ENCODE measurements at places on chromosomes 1 and 21. TPM values are rescaled to one million over a fixed set of nuclear protein-coding genes. Genes with fewer than 3 reads are reported as not detected.
A peak's percentile ranks its signal among the peaks of the same experiment; 100 is the strongest.

Gene TTC22
- total RNA-seq, result 0.63 TPM

Gene KRTAP11-1
- not detected for total RNA-seq

Gene NBPF26
- total RNA-seq, result 7.2 TPM

Gene TMPRSS3
- 0.25 TPM for total RNA-seq

GRCh38 chr1:218765753-218766152, 407.9 kb upstream of the LYPLAL1 start:
- no peaks in the 10 kb centered on the region for H3K27me3 ChIP-seq
- no peaks in the 10 kb centered on the region for H3K36me3 ChIP-seq
- no peak overlapping the region for H3K4me3 ChIP-seq
- no peak for DNase-seq
- no peak overlapping the region for H3K27ac ChIP-seq

GRCh38 chr1:152873495-152873894, 4.6 kb upstream of the SMCP start:
- DNase-seq, result no peak
- no peaks in the 10 kb centered on the region for H3K4me1 ChIP-seq
- no peaks in the 10 kb centered on the region for H3K36me3 ChIP-seq
- H3K4me3 ChIP-seq, result no peak overlapping the region

DNA sequence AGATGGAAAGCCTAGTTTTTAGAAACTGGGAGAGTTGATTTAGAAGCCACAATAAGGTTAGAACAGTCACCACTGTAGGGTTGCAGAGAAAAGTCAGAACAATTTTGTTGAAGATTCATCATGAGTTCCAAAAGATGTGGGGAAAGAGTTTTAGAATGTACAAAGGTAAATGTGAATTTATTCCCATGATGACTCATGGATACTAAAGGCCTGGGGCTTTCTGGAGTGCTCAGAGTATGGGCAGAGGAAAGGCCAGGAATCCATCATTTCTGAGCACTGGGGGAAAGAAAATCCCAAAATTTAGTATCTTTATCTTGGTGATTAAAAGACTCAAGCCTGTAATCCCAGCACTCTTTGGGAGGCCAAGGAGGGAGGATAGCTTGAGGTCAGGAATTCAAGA, 17.8 kb downstream of the YBX1 start:
- no peak overlapping the region for H3K4me3 ChIP-seq
- H3K4me1 ChIP-seq, result no peaks in the 10 kb centered on the region

DNA sequence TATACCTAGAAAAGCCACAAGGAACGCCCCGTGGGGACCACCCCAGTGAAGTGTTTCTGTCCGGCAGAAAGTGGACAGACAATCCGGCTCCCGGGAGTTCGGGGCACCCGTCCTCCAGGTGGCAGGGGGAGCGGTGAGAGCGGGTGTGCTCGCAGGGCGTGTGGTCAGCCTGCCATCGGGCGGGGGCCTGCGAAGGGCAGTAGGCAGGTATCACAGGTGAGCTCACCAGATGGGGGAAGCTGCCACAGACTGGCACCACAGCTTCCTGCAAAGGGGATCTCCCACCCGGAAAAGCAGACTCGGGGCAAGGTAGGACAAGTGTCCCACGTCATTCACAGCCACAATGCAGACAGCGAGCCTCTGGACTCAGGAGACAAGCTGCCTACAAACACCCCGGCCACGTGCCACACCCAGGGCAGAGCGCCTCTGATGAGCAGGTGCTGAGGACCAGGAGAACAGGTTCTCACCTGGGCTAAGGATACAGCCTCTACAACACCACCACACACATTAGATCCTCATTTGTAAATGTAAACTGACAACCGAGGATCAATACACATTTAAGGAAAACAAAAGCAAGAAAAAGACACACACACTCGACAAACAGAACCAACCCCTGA, 36.4 kb downstream of the VPS26C start:
- no peaks in the 10 kb centered on the region for H3K4me1 ChIP-seq
- no peaks in the 10 kb centered on the region for H3K27me3 ChIP-seq
- H3K4me3 ChIP-seq, result no peak overlapping the region
- peaks cover 67% of the 10 kb centered on the region for H3K36me3 ChIP-seq

DNA sequence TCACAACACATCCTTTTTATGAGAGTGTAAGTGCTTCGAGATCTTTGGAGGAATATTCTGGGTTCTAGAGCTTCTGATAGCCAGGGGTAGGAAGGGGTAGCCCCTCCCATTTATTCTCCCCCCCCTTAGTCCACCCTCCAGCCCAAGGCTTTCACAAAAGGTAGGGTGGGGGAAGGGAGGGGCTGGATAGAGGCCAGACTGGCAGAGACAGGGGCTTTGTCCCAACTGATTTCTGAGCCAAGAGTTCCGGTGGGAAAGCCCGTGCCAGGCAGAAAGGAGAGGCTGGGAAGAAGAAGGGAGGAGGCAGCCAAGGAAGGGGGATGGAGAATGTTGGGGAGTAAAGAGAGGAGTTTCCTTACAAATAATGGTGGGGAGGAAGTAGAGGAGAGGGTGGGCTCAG, 3.1 kb downstream of the BCAN start:
- no peak overlapping the region for H3K27ac ChIP-seq
- H3K27me3 ChIP-seq, result peaks cover 98% of the 10 kb centered on the region
- DNase-seq, result no peak
- no peaks in the 10 kb centered on the region for H3K36me3 ChIP-seq
- peaks cover 29% of the 10 kb centered on the region for H3K4me1 ChIP-seq

GRCh38 chr1:221869779-221870178, 127.9 kb upstream of the DUSP10 start:
- H3K36me3 ChIP-seq, result no peaks in the 10 kb centered on the region
- H3K27me3 ChIP-seq, result no peaks in the 10 kb centered on the region
- H3K27ac ChIP-seq, result no peak overlapping the region
- H3K4me3 ChIP-seq, result no peak overlapping the region

DNA sequence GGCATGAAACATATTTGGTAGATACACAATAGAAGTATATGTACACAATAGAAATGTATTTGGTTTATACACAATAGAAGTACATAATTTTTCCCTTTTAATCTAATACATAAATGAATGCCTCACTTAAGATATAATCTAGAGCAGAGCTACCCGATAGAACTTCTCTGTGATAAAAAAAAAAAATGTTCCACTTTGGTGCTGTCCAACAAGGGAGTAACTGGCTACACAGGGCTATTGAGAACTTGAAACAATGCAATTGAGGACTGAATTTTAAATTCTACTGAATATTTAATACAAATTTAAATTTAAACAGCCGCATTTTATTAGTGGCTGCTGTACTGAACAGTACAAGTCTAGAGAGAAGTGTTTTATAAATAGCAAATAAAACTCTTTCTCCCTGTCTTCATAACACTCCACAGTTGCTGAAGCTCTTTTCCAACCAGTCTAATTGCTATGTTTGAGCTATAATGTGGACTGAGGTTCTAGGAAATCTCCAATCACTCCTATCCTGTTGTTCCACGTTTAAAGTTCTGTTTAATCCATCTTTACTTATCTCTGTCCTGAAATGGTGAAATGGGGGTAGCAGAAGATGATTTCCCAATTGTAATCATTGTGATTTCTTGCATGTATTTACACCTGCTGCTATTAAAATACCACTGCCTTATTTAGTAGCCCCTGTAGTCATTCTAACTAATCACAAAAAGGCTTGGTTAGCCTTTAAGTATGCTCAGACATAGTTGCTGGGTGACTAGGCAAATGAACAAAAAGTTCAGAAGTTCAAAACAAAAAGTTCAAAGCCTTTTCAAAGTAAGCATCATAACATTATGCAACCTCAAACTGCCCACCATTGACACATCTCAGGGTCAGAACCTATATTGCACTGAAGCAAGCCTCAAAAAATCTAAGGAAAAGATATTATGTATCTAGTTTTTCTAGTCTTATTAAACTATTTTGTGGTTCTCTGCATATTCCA, 192.3 kb upstream of the C1orf87 start:
- no peaks in the 10 kb centered on the region for H3K36me3 ChIP-seq
- H3K27ac ChIP-seq, result no peak overlapping the region
- H3K4me3 ChIP-seq, result no peak overlapping the region
- H3K4me1 ChIP-seq, result no peaks in the 10 kb centered on the region
- DNase-seq, result no peak

- DNase-seq, result no peak
- no peaks in the 10 kb centered on the region for H3K4me1 ChIP-seq
- 0 out of 2 replicates have a peak, but pooled peaks cover 3% of the 10 kb centered on the region for H3K27me3 ChIP-seq
- no peak overlapping the region for H3K4me3 ChIP-seq
- peaks cover 10% of the 10 kb centered on the region for H3K36me3 ChIP-seq
Measured at GRCh38 chr1:178966312-178966711, 59.4 kb upstream of the FAM20B start.

DNA sequence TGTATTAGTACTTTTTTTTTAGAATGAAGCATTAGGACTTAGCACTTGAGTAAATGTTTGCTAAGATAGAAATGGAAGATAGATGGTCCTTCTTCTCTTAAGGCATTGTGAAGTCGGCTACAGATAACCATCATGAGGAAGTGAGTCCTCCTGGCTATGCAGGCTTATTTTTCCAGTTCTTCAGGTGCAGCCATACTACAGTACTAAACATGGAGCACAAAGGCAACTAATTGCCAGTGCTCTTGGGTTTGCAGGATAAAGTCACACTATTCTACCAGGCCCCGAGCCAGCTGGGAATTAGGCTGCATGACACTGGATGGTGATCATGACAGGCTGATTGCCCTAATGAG, 197.3 kb upstream of the SGIP1 start:
- no peak for DNase-seq
- H3K27me3 ChIP-seq, result no peaks in the 10 kb centered on the region
- H3K4me3 ChIP-seq, result no peak overlapping the region
- peaks cover 70% of the 10 kb centered on the region for H3K4me1 ChIP-seq
- peak overlapping the region; percentile 57 for H3K27ac ChIP-seq

DNA sequence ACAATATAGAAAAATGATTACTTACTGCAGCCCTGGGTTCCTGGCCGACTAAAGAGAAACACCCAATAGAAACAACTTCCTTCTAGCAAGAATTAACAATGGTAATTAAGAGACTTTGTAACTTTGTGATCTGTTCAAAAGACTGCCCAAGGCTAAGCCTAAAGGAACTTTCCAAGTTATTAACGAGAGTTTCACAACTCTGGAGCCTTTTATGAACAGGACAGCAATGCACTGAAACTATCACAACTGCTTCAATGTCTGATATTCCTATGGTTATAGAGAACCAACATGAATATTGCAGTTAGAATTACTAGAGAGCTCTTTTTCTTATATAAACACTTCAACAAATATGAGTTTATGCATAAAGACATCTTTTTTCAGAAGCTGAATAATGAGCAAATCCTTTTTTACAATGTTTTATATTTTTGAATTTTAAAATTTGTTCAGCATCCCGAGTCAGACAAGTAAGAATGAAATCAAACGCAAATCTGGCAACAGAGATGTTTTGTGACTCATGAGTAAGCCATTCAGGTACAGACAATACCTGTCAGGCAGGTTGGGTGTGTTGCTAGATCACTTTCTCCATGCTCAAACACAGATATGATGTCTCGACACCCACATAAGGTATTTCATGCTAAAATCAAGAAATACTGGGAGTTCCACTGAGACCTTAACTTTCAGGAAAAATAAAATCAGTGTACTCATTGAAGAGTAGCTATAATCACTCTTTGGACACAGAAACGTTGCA, 22.2 kb upstream of the KCNJ15 start:
- no peak for DNase-seq
- H3K36me3 ChIP-seq, result peaks cover 26% of the 10 kb centered on the region
- H3K27ac ChIP-seq, result no peak overlapping the region
- peaks cover 3% of the 10 kb centered on the region for H3K4me1 ChIP-seq
- no peak overlapping the region for H3K4me3 ChIP-seq
- H3K27me3 ChIP-seq, result peaks cover 3% of the 10 kb centered on the region

DNA sequence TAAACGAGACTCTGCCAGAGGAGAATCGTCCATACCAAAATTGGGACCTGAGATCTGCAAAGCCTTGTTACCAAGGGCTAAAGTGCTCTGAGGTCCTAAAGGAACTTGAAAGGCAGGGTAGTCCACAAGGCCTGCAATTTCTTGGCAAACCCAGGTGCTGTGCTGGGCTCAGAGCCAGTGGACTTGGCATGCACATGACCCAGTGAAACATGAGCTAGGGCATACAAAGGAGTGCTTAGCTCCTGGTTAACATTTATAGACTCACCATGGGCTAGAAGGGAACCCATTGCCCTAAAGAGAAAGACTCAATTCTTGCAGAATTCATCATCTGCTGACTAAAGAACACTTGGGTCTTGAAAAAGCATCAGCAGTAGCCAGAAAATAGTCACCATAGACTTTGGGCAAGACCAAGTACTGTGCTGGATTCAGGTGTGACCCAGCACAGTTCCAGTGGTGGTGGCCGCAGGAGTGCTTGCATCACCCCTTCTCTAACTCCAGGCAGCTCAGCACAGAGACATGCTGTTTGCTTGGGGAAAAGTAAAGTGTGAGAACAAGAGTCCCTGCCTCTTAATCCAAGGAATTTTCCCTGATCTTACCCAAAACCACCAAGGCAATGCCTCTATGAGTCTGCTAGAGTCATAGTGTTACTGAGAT, 1069.4 kb upstream of the ADGRL2 start:
- H3K4me1 ChIP-seq, result no peaks in the 10 kb centered on the region
- no peak overlapping the region for H3K27ac ChIP-seq
- H3K4me3 ChIP-seq, result no peak overlapping the region

DNA sequence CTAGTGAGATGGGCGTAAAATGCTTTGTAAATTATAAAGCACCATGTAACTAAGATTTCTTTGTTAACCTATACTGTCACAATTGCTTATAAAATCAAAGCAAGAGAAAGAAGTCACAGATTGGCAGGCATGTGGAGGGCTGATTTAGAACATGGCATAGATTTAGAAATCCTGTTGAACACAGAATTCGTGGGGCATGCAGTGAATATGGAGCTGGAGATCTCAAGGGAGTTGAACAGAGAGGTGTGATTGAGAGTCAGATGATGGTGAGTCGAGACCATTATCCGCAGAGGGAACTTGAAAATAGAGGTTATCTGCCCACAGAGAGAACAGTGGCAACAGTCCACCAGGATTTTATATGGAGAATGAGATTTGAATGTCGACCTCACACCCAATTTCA, 27.6 kb downstream of the PBX1 start:
- no peak for DNase-seq
- no peaks in the 10 kb centered on the region for H3K27me3 ChIP-seq
- peaks cover 3% of the 10 kb centered on the region for H3K36me3 ChIP-seq
- no peak overlapping the region for H3K4me3 ChIP-seq
- peak overlapping the region; percentile 18 for H3K27ac ChIP-seq

- H3K27ac ChIP-seq, result no peak overlapping the region
- no peak for DNase-seq
- peaks cover 99% of the 10 kb centered on the region for H3K27me3 ChIP-seq
- peak overlapping the region; percentile 2 for H3K4me3 ChIP-seq
- no peaks in the 10 kb centered on the region for H3K36me3 ChIP-seq
Measured at GRCh38 chr1:68234094-68234493, 1.8 kb upstream of the WLS start.

Data from WTC11 (cell line).